ENCODE measurements at places on chromosomes 5 and 9.

DNA sequence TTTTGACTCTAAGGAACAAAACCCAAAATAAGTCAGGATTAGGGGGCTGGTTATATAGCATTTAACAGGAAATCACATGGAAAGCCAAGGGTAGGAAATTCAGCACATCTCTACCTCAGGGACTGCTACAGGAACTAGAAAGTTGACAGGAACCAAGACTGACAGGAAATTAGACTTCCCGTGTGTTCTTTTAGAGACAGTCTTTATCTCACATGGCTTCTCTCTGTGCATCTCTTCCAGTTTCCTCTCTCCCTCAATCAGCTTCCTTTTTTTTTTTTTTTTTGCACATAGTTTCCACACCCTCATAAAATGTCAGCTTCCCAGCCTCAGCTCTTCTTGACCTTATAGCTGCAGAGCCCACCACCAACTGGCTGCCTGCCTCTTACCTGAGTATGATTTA is 4.8 kb downstream of the RECK start:
- no peak for DNase-seq

- DNase-seq: no peak
Measured at GRCh38 chr5:55073211-55073610, 29.2 kb upstream of the GZMA start.

- no peak for DNase-seq
Measured at GRCh38 chr9:94545940-94546339, 8.9 kb upstream of the PCAT7 start.

GRCh38 chr9:130897848-130898551 is 1.4 kb upstream of the QRFP start:
- DNase-seq: no peak

- no peak for DNase-seq
Measured at GRCh38 chr9:90552317-90552716, 90.3 kb downstream of the DIRAS2 start.

- no peak for DNase-seq
Measured at GRCh38 chr9:69759021-69759420, 790 bp downstream of the PTAR1 start.

DNA sequence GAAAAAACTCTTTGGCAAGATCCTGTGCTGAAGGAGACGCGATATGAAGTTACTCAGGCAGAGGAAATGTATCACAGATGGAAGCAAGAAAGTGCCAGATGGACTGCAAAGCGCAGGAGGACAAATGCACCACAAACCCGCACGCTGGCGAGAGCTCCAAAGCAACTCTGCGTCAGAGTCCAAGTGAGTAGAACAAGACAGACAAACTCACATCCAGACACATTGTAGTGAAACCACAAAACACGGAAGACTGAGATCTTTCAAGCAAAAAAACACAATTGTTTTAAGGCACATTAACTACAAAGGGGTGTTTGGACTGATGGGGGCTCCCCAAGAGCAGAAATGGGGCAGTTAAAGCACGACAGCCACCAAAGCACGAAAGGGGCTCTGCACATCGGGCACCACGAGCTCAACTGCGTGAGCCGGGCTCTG is 39.2 kb upstream of the NKD2 start:
- no peak for DNase-seq

DNA sequence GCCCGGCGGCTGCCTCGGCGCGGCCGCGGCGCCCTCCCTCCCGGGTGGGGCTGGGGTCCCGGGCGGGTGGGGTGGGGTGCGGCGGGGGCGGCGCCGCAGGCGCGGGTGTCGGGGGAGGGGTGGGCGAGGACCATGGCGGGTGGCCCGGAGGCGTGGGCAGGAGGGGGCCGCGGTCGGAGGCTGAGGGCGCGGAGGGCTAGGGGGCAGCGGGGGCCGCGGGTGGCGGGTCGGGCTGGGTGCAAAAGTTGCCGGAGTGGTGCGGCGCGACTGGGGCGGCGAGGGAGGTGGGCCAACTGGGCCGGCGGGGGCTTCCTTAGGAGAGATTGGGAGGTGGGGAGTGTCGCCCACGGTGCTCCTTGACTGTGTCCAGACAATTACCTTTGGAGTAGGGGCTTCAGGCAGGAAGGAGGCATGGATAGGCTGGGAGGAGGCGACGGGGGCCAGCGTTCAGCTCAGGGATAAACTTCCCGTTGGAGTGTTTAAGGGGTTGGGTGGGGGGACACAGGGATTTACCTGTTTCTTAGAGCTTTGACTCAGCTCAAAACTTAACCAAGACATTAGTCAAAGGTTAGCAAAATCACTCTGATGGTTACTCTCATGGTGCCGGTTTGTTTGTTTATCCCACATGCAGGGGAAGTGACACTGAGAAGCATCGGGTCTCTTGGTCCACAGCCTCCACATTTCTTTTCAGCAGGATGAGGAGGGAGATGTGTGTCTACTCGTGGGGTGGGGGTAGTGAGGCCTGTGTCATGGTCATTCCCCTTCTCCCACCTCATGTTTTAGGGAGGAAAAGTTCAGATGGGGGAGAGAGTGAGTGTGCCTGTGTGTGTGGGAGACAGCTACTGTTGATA is 859 bp downstream of the CSNK1G3 start:
- DNase-seq: peak; percentile 36

- DNase-seq: no peak
Measured at GRCh38 chr9:105332471-105332870, 88.0 kb downstream of the SLC44A1 start.

- DNase-seq: no peak
Measured at GRCh38 chr5:114243281-114243971, 118.4 kb upstream of the KCNN2 start.
